ENCODE measurements at places on chromosomes 3 and 15. TPM values are rescaled to one million over a fixed set of nuclear protein-coding genes. Genes with fewer than 3 reads are reported as not detected.
A peak's percentile ranks its signal among the peaks of the same experiment; 100 is the strongest.

Gene CHP1
- total RNA-seq: 22.5 TPM

Gene TLR9
- not detected for total RNA-seq

Gene AGTR1
- total RNA-seq: not detected

DNA sequence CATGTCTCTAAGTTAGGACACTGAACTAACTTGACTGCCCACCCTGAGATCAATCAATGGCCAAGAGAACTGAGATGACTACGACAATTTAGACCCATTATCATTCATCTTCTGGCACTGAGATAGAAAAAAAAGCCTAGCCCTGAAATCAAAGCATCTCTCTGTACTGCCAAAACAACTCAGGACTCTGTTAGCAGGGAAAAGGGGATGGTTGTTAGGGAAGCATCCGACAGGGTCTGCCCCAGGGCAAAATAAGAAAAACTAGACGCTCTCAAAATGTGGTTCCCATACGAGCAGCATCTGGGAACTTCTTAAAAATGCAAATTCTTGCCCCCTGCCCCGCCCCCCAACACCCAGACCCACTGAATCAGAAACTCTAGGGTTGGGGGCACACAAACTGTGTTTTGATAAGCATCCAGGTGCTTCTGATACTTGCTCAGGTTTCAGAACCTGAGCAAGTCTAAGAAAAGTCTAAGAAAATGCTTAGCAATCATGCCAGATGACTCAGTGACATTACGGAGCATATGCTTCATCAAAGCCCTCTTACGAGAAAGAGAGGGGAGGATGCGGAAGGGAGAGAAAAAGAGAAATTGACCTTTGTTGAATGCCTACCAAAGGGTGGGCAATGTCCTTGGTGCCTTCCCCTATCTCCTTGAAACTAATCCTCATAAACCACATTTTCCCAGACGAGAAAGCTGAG, 172.8 kb upstream of the HES1 start:
- no peak for DNase-seq

- DNase-seq: peak; percentile 55
Measured at GRCh38 chr3:192169332-192169915, 557.9 kb downstream of the FGF12 start.

DNA sequence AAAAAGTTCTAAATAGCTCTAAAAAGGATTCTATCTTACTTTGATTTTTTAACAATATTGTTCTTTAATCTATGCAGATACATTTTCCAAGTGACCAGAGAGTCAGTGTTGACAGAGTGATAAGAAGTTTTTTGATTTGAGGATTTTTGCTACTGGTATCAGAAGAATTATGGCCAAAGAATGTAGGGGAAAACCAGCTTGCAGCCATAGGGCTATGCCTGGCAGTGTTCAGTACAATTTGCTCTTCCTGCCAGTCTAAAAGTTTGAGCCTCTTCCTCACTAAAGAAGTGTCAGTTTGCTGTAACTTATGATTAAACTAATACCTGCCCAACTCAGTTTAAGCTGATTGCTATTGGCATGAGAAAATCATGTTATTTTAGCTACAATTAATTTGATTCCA, 35.3 kb upstream of the FSIP1 start:
- no peak for DNase-seq

DNA sequence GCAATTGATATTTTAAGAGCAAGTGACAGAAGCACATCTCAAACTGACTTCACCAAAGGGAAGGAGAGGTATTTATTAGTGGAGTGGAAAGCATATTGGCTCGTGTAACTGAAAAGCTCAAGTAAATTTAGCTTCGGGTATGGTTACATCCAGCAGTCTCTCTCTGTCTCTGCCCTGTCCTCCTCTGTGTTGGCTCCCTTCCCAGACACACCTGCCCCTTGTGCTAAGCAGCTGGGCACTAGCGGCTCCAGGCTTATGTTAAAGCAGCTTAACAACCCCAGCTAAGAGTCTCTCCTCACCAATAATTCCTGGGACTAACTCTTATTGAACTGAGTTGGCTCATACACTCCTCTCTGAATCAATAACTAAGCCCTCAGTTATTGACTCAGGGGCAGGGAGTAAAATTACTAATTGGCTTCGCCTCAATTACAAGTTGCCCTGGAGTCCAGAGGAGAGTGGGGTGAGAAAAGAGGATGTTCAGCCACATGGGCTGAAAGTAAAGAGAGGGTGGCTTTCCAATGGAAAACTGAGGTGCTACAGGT, 12.8 kb upstream of the SH3BP5 start:
- no peak for DNase-seq

- DNase-seq: no peak
Measured at GRCh38 chr3:98449606-98450193, 13.3 kb upstream of the OR5K1 start.

DNA sequence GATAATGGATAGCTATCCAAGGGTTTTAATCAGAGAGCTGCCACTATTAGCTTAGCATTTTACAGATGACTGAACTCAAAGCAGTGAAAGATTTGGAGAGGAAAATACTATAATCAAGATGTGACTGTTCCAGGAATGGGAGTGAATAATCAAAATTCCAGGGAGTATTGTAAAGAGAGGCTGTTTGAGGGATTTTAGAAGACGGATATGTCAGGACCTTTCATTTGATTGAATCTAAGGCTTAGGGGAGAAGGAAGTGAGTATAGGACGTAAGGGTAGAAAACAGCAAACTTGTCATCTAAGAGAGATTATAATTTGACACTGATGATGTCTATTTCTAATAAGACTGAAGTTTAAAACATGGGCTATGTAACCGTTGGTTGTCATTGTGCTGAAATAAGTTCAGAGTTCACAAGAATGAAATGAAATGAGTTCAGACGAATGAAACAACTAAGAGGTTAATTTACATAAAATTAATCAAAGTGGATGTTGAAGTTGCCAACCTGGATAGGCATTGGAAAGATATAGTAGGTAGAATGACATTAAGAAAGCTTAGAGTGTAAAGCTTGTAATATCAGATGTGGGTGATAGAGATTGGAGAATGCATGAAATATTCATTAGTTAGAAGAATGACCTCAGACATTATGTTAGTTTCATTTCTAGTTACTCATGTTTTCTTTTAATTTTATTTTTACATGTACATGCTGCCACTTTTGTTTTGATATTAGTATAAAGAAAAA, 842.8 kb downstream of the SI start:
- DNase-seq: no peak

DNA sequence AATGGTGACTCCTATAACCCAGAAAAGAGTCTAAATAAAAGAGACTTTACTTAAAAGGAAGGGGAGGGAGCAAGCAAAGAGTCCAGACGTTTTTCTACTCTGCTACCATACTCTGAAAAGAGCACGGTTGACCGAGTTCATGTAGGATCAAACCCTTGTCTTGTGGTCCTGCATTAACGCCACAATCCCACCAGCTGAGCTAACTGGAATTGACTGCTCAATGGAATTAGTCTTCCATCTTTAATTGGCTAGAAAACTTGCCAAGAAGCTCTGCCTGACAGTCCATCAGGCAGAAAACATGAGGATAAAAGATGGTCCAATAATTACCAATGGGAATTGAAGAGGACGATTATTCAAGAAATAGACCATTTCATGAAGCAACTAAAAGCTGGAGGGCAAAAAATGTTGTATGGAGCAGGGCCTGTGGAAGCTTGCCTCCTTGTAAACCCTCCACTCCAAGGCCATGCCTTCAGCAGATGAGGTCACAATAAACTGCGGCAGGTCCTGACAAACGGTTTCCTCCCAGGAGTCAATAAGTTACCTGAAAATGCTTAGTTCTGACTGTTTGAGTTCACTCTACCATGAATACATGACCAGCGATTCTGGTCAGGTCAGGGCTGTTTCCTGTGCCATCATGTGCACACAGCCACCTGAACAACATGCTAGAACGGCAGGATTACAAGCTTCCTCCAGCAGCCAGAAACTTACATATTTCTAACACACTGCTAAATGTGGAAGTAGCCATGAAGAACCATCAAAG, 35.6 kb upstream of the ARHGEF3 start:
- DNase-seq: no peak

DNA sequence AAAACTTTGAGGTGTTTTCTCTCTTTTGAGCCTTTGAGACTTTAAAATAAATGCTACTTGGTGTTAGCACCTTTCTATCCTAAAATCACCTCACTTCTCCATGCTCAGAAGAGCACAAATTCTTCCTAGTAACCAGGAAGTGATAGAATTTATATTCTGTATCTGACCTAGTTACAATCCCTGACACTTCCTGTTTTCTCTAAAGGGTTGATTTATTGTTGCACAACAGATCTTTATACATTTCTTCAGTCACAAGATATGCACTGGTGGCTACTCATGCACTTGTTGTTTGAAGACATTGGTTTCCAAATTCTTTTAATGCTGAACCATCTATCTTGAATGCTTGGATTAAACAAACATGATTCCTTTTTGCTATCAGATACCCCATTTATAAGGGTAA, 47.2 kb upstream of the CNTN3 start:
- no peak for DNase-seq

DNA sequence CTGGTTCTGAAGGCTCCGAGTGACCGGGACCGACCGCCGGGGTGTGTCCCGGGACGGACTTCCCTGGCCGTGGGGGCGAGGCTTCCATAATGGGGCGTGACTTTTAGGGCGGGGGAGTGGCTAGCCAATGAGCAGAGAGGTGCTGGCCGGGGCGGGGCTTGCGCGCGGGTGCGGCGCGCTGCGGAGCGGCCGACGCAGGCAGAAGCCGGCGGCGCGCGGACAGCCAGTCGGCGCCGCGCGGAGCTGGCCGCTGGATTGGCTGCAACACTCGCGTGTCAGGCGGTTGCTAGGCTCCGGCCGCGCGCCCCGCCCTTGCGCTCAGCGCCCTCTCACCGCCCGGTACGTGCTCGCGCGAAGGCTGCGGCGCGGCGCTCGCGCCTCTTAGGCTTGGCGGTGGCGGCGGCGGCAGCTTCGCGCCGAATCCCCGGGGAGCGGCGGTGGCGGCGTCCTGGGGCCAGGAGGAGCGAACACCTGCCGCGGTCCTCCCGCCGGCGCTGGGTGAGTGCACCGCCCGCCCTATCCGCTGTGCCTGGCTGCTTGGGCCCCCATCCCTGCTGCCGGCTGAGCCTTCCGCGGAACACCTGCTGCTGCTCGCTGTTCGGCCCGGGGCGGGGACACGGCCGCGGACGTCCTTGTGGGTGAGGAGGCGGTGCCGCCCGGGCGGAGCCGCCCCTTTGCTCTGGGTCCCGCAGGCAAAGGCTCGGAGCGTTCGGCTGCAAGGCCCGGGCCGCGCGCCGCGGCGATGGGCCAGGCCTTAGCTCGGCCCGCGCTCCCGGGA, at the start of gene DAG1:
DAG1 (plus strand) TSS at position 332 of the 778 bp plus-strand sequence. CDS start 40,268 bp downstream, outside the sequence.
- peak; percentile 97 for DNase-seq

DNA sequence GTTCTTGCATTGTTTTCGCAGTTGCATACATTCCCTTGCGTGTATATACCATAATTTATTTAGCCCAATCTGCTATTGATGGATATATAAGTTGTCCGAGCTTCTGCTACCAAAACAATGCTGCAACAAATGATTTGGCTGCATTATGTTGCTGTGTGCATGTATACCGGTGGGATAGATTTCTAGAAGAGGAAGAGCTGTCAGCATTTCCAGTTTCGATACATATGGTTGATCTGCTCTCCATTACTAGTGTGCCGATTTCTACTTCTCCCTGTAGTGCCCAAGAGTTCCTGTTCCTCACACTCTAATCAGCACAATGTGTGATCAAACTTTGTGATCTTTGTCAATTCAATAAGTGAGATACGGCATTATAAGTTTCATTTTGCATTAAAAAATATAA, 92.8 kb upstream of the NMNAT3 start:
- DNase-seq: no peak

DNA sequence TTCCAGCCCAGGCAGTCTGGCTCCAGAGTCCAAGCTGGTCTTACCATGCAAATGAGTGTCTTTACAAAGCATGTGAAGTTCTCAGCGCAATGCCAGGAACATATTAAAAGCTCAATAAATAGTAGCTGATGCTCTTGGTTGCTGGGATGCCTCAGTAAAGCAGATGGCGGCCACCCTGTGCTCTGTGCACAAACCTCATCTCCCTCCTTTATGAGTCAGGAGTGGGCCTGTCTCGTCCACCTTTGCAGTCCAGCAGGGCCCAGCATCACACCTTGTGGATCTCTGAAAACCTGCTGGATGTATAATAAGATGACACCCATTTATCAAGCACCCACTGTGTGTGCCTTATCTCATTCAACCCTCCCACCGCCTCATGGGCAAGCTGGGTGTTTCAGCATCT, 42.7 kb downstream of the FAM174B start:
- DNase-seq: no peak

DNA sequence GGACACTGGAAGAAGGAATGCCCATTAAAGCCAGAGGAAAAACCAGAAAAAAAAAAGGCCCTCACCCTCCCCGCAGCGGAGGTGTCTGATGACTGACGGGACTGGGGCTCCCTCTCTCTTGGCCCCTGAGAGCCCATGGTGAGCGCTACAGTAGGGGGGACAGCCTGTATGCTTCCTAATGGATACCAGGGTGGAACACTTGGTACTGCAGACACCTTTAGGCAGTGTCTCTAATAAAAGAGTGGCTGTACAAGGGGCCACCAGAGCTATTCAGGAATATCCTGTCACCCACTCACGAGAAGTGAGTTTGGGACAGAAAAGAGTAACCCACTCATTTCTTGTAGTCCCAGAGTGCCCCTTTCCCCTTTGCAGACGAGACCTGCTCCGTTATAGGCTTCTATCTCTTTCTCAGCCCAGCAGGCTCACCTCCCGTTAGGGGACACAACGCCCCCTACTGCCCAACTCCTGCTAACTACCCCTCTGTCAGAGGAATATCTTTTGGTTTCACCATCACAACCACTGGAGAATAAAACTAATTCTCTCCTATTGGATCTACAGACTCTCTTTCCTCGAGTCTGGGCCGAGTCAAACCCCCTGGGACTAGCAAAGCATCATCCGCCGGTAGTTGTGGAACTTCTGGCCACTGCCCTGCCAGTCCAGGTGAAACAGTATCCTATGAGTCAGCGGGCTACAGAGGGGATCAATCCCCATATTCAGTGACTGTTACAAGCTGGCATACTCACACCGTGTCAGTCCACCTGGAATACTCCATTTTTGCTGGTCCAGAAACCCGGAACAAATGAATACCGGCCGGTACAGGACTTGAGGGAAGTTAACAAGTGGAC, 40.8 kb downstream of the ZBTB11 start:
- DNase-seq: peak; percentile 57

GRCh38 chr15:47066392-47066791, 650.9 kb upstream of the SEMA6D start:
- peak; percentile 49 for DNase-seq

DNA sequence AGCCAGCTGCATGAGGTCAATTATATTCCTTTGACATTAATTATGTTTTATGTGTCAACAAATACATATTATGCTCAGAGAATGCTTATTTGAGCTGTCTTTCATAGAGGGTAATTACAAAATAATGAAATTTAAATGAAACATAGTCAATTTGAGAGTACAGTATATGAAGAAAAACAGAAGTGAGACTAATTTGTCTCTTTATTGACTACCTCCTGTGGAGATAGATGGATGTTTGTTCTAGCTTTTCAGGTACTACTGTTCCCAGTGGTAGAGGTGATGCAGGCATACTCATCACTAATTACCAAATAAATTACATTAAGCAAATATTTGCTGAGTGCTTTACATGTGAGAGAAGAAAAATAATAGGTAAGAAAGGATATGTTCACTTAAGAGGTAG, 1129.6 kb downstream of the OTOL1 start:
- DNase-seq: no peak

Measured in Daoy (cell line).